ENCODE measurements at places on chromosomes 3 and 15.

DNA sequence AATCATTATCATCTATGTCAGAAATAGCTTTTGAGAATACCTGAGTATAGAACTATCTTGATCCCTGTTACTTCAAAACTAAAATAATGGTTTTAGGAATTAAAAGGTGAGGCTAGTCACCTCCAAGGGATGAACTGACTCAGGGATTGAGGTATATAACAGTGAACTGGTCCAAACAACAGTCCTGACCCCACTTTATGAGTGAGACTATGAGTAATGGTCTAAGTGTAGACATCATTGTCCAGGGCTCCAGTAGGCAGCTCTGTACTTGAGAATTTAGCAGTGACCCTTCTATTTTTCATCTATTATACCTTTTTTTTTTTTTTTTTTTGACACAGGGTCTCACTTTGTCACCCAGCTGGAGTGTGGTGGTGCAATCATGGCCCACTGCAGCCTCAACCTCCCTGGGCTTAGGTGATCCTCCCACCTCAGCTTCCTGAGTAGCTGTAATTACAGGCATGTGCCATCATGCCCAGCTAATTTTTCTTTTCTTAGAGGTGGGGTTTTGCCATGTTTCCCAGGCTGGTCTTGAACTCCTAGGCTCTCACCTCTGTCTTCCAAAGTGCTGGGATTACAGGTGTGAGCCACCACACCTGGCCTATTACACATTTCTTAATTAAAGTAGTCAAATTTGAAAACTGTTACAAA lies 36.3 kb downstream of the MLH1 start:
- DNase-seq = no peak

DNA sequence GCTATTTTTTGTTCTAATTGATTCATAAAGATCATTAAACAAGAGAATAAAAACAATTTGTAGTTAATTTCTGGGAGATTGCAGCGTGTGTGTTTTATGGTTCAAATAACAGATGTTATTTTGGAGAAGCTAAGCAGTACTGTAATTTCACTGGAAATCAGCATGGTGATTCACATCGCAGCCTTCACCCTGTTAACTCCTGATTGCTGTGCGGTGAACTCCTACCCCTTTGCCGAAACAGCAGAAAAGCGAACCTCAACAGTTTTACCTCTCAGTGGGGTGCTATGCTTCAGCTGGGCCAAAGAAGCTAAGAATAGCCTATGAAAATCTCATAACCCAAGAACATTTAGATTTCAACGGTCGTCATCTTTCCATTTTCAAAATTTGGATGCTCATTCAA lies 441.5 kb upstream of the RARB start:
- no peak for DNase-seq

DNA sequence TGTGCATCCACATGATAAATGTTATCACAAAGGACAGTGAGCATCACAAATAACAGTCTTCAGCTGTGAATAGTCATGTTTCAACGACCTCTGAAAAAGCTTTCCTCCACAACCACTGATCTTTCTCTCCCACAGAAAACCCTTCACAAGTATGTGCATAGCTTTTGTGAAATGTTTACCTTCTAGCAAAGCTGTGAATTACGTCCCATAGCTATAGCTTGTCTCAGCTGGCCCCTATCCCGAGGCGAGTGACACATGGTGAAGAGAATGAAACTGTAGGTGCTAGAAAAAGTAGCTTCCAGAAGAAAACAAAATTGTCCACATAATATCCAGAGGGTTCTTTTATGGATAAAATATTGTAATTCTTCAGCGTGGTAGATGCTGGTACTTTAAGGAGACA lies 182.0 kb downstream of the FGF12 start:
- no peak for DNase-seq

DNA sequence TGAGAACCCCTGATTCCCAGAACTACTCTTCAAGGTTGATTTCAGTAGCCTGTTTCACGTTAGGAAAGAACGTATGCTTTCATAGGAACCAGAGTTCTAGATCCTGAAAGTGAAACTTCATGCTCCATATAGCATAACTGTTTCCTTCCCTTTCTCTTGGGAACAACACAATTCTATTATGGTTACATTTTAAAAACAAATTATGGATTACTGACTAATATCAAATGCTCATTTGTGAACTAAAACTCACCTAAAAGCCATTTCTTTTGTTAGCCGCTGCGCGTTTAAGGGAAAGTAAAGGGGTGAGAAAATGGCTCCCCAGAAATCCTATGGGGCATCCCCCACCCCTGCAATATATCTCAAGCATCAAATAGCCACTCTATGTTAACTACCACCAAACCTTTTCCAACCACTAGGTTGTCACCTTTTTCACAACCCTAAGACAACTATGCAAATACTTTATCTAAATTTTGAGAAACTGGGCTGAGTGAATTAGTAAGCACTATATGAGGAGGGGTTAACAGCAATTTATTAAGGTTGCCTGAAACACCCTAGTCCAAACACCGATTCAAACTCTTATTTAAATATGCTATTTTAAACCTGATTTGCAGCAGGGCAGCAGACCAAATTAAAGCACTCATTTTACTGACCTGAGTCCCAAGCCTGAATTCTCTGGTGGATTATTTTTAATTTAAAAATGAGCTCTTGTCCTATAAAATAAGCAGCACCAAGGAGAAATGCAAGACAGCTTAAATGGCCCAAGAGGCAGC lies 2.4 kb downstream of the SIAH2 start:
- no peak for DNase-seq

- DNase-seq = no peak
Observed at GRCh38 chr3:31448035-31448881, 84.5 kb upstream of the STT3B start.

DNA sequence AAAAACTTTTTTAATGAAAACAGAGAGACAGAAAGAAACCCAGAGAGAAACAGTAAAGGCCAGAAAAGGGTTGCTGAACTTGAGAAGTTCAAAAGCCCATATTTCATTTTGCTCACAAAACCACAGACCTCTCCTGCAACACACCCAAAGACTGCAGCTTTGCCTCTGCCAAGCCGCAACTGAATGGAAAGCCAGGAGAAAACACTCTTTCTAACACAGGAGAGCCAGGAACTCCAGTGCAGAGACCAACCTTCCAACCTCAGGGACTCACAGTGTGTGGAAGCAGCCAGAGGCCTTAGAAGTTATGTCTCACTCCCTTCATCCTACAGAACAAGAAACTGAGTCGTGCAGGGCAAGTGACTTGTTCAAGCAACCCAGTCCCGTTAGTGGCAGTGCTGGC lies 163.1 kb upstream of the HES1 start:
- DNase-seq = no peak

- DNase-seq = no peak
Observed at GRCh38 chr3:138457863-138458735, 23.7 kb downstream of the ESYT3 start.

DNA sequence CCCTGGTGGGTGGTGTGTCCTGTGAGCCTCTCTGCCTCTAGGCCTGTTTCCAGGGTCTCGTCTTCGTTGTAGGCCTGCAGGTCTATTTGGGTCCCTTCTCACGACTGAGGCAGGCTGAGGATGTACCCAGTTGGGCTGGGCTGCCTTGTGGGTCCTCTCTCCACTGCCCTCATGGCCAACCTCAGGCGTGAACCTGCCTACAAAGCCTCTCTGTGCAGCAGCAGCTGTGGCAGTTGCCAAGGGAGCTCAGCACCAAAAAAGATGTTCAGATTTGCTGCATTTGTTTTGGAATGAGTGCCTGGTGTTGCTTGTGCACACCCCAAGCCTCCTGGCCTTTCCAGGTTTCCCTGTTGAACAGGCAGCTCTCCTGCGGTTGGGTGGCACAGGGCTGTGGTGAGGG lies 13.4 kb downstream of the KLF13 start:
- no peak for DNase-seq

- no peak for DNase-seq
Observed at GRCh38 chr3:73603762-73604171, 21.0 kb downstream of the PDZRN3 start.

- no peak for DNase-seq
Observed at GRCh38 chr3:69226071-69226470, 103.7 kb upstream of the LMOD3 start.

- DNase-seq = no peak
Observed at GRCh38 chr3:27758083-27758482, 36.0 kb upstream of the EOMES start.

DNA sequence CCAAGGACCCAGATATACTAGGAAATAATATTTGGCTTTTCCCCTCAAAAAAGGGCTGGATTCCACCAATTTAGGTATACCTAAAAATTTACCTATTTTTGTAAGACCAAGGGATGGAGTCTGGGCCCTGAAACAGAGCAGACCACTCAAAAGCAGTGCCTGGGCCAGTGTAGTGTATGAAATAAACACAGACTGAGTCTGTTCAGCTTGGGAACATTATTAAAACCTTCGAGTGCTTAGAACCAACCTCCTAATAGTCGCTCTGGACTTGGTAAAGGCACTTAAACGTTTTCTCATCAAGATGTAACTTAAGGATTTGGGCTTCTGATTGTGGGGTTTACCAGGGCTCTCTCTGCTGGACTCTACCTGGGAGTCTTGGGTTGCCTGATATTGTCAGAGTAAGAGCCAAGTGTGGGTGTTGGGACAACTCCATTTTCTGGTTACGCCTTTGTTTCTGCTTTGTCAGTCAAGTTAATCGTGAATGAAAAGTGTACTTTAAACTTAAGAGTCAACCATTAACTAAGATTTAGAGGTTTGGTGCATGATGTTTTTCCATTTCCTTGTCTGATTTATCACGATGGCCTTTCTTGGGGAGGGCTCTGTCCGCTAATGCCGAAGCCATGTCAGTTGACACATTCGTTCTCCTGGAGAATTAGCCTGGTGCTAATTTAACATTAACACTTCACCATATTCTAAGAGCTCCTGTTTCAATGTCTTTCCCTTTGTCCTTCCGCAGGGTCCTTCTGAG lies 221.0 kb upstream of the TPM1 start:
- no peak for DNase-seq

- DNase-seq = no peak
Observed at GRCh38 chr3:152434142-152434541, 165.4 kb downstream of the MBNL1 start.

- no peak for DNase-seq
Observed at GRCh38 chr3:105876780-105877327, 8.0 kb upstream of the CBLB start.

DNA sequence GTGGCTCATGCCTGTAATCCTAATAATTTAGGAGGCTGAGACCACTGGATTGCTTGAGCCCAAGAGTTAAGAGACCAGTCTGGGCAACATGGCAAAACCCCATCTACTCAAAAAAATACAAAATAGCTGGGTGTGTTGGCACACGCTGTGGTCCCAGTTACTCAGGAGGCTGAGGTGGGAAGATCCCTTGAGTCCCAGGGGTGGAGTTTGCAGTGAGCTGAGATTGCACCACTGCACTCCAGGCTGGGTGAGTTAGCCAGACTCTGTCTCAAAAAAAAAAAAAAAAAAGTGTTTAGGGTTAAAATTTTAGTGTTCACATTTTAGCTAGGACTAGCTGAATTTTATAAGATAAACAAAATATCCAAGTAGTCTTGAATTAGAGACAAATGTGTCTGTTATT lies 1340.1 kb upstream of the EPHA6 start:
- no peak for DNase-seq
